Peyer's patch (tissue), 4 donors: ENCODE measurements at places on chromosomes 5 and 9. TPM values are rescaled to one million over a fixed set of nuclear protein-coding genes. Genes with fewer than 3 reads are reported as not detected.

The ANKRD55 gene
- 8.3 TPM for total RNA-seq

The EEIG1 gene
- total RNA-seq = 71.8 TPM

The C1QTNF2 gene
- total RNA-seq = 0.88 TPM

The SLCO6A1 gene
- total RNA-seq = not detected
